ENCODE measurements at places on chromosomes 2 and 18.

GRCh38 chr18:77807650-77808049 is 558.0 kb downstream of the GALR1 start:
- no peak for DNase-seq

DNA sequence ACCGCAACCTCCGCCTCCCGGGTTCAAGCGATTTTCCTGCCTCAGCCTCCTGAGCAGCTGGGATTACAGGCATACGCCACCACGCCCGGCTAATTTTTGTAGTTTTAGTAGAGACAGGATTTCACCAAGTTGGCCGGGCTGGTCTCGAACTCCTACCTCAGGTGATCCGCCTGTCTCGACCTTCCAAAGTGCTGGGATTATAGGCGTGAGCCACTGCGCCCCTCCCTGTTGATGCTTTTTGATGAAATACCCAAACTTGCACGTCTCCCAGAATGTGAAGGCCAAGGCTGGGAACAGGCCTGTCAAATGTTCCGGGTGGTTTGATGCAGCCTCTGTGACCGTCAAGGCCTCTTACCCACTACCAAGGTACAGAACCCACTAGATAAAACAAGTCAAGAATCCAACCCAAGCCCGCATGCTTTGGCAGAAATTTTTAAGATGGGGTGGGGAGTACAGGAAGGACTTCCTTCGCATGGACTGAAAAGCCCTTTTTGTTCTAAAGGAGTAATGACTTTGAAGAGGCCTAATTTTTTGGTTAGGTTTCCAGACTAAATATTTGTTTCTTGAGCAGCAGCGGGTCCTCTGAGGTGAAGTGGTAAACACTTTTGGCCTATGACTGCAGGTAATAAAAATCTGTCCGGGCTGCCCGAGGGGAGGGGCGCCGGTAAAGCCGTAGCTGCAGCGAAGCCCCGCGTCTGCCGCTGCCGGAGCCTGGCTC is 3.7 kb upstream of the EVX2 start:
- DNase-seq: no peak

DNA sequence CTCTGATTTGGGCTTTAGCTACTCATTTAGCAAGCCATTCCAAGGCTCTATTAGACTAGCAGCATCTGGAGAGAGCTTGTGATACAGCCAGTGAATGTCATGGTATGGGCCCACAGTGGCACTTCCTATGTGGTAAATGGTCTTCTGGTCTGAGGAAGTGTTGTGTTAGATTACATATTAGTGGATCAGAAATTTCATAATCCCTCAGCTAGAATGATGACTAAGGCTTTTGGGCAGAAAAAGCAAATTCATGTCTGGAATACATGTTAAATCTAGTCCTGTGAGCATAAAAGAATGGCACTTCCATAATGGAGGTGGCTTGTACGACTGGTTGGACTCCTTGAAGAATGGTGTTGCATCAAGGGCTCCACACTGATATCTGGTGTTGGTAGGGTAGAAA is 436.8 kb upstream of the CWC22 start:
- no peak for DNase-seq

- no peak for DNase-seq
These were observed 64.4 kb downstream of the GREB1 start for GRCh38 chr2:11598228-11598731.

DNA sequence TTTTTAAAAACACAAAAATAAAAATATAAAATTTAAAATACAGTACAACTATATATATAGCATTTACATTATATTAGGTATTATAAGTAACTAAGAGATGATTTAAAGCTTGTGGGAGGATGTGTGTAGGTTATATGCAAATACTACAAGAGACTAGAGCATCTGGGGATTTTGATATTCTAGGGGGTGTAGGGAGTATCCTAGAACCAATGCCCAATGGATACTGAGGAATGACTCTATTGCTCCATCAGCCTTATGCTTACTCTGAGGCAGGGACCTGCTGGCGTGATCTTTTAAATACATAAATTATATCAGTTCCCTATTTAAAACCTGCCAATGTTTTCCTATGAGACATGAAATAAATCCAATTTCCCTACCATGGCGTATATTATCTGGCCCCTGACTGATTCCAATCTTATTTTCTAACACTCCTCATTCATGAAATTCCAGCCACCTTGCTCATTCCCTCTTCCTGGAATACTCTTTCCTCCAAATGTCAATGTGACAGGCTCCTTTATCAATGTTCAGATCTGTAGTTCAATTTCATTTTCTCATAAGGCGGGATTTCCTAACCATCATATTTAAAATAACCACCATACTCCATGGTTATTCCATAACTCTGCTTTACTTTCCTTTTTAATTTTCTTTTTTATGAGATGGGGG is 22.2 kb downstream of the SP3 start:
- no peak for DNase-seq

DNA sequence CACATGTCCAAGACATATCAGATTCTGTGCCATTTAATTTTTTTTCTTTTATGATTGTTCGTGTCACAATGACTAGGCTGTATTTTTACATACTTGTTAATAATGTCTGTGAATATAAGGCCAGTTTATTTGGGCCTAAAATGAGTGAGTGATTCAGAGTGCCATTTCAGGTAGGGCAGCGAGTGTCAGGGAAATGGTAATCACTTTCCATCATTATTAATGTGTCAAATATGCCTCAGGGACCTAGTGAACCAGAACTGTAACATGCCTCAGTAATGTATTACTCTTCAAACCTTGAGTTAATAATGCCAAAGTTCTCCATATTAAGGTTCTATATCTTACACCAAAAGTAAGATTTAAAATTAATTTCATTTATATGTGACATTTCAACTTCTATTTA is 8.6 kb downstream of the FAM171B start:
- DNase-seq: no peak

DNA sequence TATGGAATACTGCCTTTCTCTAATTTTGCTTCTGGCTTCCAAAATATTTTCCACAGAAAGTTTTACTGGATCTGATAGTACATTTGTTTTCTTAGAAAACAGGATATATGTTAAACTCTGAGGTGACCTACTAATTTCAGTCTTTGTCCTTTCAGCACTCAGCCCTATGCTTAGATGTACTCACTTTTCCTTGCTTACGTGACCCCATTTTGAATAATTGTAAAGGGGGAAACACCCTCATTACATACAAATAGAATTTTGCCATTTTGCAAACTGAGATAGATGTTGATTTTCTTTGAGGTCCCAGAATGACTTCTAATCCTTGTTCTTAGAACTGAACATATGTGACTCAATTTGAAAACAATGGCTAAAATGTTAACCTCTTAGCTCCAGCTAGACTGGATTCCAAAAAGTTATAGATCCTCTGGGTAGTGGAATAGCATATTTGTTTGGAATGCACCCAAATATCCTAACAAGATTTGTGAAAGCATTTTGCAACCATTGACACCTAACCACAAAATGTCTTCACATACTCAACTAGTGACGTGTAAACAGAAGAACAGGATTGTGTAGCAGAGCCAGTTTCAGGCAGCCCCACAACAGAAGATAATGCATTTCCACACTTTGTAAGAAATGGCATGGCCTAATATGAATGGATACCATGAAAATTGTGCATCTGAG is 44.8 kb upstream of the EHBP1 start:
- no peak for DNase-seq

- DNase-seq: no peak
These were observed 72.7 kb downstream of the SH3RF3 start for GRCh38 chr2:109201465-109202327.

- DNase-seq: no peak
These were observed 232.9 kb upstream of the STK17B start for GRCh38 chr2:196404276-196404675.

DNA sequence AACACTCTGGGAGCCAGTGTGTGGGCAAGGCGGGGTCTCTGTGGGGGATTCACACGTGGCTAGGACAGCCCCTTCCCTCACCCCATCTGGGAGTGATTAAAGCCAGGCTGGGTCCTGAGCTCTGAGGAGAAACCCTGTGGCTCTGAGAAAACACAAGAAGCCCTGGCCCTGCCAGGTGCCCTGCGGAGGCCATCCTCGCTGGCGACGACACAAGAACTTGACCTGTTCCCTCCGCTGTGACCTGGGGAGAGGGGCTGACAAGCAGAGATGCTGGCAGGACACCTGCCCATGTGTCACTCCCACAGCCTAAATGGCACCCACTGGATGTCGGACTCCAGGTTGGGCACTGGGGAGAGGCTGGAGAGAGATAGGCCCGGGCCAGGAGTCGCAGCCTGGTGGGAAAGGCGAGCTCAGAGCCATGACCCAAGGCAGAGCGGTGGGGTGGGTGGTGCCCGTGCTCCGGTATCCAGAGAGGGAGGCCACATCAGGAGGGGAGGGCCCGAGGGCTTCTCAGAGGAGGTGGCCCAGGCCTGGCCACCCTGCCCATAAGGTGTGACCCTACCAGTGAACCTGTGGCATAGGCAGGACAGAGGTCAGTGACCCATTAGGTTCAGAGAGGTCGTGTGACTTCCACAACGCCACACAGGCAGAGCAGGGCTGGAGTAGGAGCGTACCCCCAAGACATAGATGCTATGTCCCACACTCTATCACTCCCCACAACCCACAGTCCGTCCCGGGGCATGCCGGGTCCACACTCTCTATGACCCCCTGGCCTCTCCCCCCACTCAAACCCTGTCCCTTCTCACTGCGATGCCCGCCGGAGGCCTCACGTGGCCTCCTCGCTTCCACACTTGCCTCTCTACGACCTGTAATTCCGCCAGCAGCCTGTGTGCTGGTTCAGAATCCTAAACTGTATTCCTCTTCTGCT is 59.4 kb upstream of the HPCAL1 start:
- DNase-seq: no peak

DNA sequence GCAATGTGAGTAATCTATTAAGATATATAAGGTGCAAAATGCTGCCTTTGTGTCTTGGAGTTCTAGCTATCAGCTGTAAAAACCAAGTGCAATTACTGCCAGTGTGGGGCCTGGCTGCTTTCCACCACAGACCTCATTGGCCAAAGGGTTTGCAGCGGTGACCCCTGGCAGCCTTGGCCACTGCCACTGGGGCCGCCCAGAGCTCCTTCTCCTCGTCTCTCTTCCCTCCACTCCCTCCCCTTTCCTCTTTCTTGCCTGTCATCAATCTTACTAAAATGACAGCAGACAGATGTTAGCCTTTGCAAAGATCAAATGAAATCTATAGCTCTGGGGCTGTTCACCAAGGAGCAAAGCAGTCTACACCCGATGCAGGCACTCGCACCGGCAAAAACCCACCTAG is 986.3 kb downstream of the BCL11A start:
- no peak for DNase-seq

GRCh38 chr18:22710673-22711191 is 222.4 kb upstream of the RBBP8 start:
- no peak for DNase-seq

DNA sequence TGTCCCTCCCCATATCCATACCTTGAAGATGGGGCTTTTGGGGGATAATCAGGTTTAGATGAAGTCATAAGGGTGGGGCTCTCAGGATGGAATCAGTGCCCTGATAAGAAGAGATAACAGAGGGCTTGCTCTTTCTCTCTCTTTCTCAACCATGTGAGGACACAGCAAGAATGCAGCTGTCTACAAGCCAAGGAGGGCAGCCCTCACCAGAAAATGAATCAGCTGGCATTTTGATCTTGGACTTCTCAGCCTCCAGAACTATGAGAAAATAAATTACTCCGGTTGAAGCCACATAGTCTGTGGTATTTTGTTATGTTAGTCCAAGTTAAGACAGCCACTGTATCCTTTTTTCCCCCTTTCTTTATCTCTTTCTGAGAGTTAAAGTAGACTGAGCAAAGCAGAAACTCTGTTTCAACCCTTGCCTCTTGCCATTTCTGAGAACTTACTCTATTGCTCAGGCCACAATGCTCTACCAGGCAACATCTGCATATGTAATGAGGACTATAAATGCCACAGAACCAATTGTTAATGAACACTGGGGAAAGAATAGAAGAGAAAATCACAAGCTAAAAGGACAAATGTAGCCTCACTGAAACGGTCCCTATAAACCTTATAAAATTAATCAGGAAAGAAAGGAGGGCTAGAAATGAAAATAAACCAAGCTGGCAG is 56.9 kb downstream of the SRBD1 start:
- DNase-seq: no peak

- no peak for DNase-seq
These were observed 1.2 kb downstream of the CNOT9 start for GRCh38 chr2:218569661-218570500.

DNA sequence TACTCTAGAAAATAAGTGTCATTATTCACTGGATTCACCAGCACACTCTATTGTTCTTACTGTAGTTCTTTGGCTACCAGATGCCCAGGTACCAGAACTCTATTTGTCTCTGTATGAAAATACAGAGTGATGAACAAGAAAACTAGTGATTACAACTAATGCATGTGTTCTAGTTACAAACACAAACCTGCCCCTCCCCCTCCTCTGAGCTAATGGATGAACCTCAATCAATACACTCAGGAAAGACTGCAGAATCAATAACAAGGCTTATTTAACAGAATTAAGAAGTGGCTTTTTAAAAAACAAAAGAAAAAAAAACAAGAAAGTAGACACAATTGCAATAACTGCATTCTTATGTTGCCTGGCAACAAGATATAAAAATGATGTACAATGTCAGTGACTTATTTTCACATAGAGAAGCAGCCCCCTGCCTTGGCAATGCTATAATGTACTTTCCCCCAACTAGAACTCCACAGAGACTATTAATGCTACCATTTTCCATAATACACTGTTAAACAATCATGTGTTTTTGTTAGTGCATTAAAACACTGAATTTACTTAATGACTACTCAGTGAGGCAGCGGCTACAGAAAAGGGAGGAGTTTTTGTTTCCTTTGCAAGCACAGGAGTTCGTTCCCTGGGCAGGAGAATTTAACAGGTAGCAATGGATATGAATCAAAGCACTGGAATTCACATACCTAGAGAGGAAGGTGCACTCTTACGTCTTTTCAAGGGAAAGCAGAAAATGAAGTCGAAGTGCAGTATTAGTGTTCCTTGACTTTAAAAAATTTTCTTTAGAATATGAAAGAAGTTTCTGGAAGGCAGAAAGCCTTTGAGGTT is 318.8 kb upstream of the REV1 start:
- no peak for DNase-seq

DNA sequence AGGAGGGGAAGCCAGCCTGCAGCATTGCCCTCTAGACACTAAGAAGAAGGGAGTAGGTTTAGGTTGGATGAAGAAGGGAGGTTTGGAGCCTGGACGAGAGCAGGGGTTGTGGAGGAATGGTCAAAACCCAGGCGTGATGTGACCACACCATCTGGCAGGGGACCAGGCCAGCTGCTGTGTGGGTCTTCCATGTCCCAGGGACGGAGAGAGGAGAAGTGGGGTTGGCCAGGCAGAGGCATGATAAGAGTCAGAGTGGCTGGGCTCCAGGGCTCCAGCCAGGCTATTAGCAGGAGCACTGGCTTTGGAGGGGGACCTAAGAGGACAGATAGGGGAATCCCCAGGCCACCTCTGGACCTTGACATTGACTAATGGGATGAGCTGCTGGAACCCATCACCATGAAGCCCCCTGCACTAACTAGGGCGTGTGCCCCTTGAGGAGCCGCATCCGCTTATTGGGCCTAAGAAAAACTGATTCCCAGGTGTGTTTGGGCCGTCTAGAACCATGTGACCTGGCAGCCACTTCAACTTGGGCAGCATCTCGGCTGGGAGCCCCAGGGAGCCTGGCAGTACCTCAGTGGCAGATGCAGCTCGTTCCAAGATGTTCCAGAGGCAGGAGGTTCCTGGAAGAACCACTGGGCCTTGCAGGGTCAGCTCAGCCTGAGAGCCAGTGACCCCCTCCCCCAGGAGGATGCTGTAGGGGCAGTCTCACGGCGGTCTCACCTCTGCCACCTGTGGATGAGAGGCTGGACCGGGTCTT is 235.1 kb downstream of the AGAP1 start:
- no peak for DNase-seq

GRCh38 chr2:40147360-40147759 is 304.5 kb downstream of the SLC8A1 start:
- no peak for DNase-seq
